ENCODE measurements at places on chromosomes 7 and 10.

GRCh38 chr10:124597846-124598165 is 136.2 kb downstream of the LHPP start:
- no peak overlapping the region for H3K4me3 ChIP-seq
- H3K27me3 ChIP-seq = no peaks in the 10 kb centered on the region
- no peaks in the 10 kb centered on the region for H3K4me1 ChIP-seq
- no peak for DNase-seq
- H3K27ac ChIP-seq = no peak overlapping the region

DNA sequence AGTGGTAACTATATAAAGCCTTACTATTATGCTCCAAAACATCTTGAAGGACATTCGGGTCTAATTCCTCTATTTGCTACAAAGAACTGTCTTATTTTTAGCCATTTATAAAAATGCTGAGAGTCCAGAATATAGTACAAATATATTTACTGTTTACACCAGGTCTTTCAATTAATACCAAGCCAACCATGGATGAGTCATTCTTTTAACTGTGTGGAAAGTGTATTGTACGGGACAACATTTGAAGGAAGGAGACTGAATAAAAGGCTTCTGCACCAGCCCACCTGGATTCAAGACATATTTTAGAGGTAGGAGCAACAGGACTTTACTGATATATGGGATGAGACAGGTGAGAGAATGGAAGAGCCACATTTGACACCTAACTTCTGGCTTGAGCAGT is 35.4 kb downstream of the MASTL start:
- H3K4me3 ChIP-seq = no peak overlapping the region
- H3K27ac ChIP-seq = no peak overlapping the region
- no peaks in the 10 kb centered on the region for H3K4me1 ChIP-seq

GRCh38 chr10:110648692-110649346 is 4.7 kb downstream of the RBM20 start:
- no peak overlapping the region for H3K27ac ChIP-seq
- H3K27me3 ChIP-seq = peaks cover 68% of the 10 kb centered on the region
- no peak overlapping the region for H3K4me3 ChIP-seq
- DNase-seq = no peak
- no peaks in the 10 kb centered on the region for H3K4me1 ChIP-seq

DNA sequence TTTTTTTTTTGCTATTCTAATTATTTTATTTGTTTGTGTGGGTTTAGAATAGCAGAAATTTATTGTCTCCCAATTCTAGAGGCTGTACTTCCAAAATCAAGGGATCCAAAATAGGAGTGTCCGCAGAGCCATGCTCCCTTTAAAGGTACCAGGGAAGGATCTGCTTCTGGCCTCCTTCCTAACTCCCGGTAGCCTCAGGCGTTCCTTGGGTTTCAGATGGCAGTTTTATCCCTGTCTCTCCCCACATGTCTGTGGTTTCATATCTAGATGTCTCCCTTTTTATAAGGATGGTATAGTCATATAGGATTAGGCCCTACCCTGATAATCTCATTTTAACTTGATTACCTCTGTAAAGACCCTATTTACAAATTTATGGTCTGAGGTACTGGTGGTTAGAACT is 48.4 kb downstream of the BMPR1A start:
- H3K4me1 ChIP-seq = no peaks in the 10 kb centered on the region
- no peak overlapping the region for H3K4me3 ChIP-seq
- no peaks in the 10 kb centered on the region for H3K36me3 ChIP-seq

- H3K27me3 ChIP-seq = no peaks in the 10 kb centered on the region
- H3K27ac ChIP-seq = no peak overlapping the region
- DNase-seq = no peak
- no peak overlapping the region for H3K4me3 ChIP-seq
- H3K4me1 ChIP-seq = no peaks in the 10 kb centered on the region
These were observed 153.8 kb downstream of the GNAI1 start for GRCh38 chr7:80288175-80289122.

- H3K27me3 ChIP-seq = no peaks in the 10 kb centered on the region
- DNase-seq = no peak
- no peaks in the 10 kb centered on the region for H3K36me3 ChIP-seq
- H3K27ac ChIP-seq = no peak overlapping the region
These were observed 137.2 kb downstream of the GRID1 start for GRCh38 chr10:86229376-86229775.

DNA sequence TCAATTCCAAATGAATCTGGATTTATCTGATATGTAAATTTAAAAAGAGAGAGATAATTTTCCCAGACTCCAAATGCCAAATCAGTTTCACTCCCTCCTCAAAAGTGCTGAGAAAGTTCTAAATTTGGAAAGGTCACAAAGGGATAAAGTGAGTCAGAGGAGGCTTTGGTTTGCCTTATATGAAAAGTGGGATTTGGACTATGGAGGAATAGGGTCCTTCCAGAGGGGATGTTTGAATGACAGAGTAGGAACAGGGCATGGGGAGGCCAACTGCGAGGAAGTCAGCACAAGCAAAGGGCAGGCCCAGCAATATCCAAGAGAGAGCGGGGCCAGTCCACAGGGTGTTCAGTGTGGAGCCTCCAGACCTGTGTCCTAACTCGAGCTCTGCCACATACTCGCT is 9.8 kb upstream of the FAS start:
- no peak overlapping the region for H3K4me3 ChIP-seq
- peak overlapping the region; percentile 45 for H3K27ac ChIP-seq
- H3K4me1 ChIP-seq = peaks cover 15% of the 10 kb centered on the region
- no peaks in the 10 kb centered on the region for H3K27me3 ChIP-seq
- H3K36me3 ChIP-seq = no peaks in the 10 kb centered on the region

DNA sequence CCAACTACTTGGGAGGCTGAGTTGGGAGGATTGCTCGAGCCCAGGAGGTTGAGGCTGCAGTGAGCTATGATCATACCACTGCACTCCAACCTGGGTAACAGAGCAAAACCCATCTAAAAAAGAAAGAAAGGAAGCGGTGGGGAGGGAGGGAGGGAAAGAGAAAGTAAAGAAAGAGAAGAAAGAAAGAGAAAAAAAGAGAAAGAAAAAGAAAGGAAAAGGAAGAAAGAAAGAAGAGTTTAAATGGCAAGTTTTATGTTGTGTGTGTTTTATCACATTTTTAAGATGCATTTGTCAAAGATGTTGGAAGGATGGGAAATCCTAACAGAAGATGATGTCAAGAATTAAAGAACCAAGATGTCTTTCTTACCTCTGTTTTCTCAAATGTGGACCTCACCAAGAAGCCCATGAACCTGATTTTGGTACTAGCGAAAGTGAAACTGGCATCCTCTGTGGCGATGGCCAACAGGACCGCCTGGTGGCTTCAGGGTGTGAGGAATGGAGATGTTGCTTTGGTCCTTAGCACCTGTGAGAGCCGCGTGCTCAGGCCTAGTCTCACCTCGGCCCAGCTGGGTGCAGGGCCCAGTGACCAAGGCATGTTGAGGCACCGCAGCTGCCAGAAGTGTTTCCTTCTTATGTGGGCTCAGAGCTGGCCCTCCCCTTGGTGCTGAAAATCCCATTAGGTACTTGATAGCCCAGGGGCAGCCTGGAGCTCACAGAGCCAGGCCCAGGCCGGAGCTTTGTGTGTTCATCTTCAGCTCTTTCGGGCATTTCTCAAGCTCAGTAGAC is 9.8 kb downstream of the UCMA start:
- H3K27ac ChIP-seq = no peak overlapping the region
- H3K4me1 ChIP-seq = no peaks in the 10 kb centered on the region
- no peaks in the 10 kb centered on the region for H3K27me3 ChIP-seq
- no peaks in the 10 kb centered on the region for H3K36me3 ChIP-seq

DNA sequence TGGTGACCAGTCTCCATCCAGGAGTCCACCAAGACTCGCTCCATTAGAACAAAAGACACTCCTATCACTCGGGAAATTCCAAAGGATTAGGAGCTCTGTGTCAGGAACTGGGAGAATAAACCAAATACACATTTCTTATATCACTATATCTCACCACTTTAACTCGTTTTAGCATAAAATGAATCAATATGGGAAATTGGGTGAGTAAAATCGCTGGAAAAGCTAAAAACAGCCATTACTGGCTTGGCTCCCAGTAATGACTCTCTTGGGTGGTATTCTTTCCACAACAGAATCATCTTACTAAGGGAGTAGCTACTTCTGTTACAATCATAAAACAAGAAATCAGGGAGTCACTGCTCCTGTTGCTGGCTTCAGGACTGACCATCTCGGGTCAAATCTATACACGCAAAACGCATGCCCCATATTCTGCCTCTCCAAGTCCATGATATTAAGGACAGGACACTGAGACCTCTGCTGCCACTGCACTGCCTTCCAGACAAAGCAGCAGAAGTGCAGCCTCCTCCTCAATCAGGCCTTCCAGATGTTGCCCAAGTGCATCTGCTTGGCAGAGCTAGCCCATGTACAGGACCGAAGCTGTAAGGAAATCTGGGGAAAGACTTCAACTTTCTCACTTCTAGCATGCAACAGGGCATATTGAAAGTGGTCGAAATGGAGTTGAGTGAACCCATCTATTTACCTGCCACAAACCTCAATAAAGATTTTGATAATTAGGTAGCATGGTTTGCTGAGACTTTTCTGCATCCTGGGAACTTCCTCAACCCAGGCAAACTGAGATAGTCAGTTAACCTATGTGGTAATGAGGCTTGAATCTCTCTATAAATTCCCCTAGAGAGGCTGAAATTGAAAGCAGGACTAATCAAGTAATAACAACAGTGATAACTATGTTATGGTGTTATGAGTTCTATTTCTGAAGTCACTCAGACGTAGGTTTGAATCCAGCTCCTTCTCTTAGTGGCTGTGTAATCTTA is 14.4 kb upstream of the PANK1 start:
- H3K27ac ChIP-seq = no peak overlapping the region
- H3K4me1 ChIP-seq = no peaks in the 10 kb centered on the region
- H3K27me3 ChIP-seq = no peaks in the 10 kb centered on the region
- DNase-seq = peak; percentile 19
- H3K36me3 ChIP-seq = no peaks in the 10 kb centered on the region

DNA sequence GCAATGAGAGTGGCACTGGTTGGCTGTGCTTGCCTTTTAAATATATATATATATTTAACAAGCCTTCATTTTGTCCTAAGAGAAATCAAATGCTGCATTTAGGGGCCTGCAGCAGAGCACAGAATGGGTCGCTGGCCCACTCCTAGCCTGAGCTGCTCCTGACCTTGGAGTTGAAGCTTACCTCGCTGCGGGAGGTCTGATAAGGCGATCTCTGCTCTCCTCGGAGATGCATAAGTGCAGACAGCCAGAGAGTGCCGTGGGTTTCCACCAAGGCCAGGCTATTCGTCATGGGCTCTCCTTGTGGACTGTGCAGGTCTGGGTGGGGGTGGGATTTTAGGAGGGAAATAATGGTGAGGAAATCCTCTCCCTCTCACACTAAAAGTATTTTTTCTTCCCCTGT is 99.5 kb upstream of the IKZF1 start:
- DNase-seq = no peak
- no peaks in the 10 kb centered on the region for H3K4me1 ChIP-seq
- no peaks in the 10 kb centered on the region for H3K27me3 ChIP-seq
- H3K36me3 ChIP-seq = no peaks in the 10 kb centered on the region

GRCh38 chr10:128556182-128557110 is 430.2 kb upstream of the MKI67 start:
- no peaks in the 10 kb centered on the region for H3K4me1 ChIP-seq
- DNase-seq = no peak
- H3K27me3 ChIP-seq = no peaks in the 10 kb centered on the region
- no peak overlapping the region for H3K27ac ChIP-seq
- H3K36me3 ChIP-seq = no peaks in the 10 kb centered on the region
- no peak overlapping the region for H3K4me3 ChIP-seq

- peak overlapping the region; percentile 54 for H3K4me3 ChIP-seq
- DNase-seq = peak; percentile 83
- peak overlapping the region; percentile 93 for H3K27ac ChIP-seq
- no peaks in the 10 kb centered on the region for H3K27me3 ChIP-seq
These were observed 911 bp upstream of the HNRNPH3 start for GRCh38 chr10:68330852-68331454.

- H3K4me3 ChIP-seq = no peak overlapping the region
- H3K4me1 ChIP-seq = peaks cover 30% of the 10 kb centered on the region
- H3K27me3 ChIP-seq = no peaks in the 10 kb centered on the region
- no peaks in the 10 kb centered on the region for H3K36me3 ChIP-seq
- peak; percentile 38 for DNase-seq
- no peak overlapping the region for H3K27ac ChIP-seq
These were observed 1.8 kb upstream of the XPNPEP1 start for GRCh38 chr10:109924967-109925620.

GRCh38 chr7:50513166-50513871 is 51.9 kb downstream of the DDC start:
- no peak overlapping the region for H3K4me3 ChIP-seq
- no peak for DNase-seq
- H3K36me3 ChIP-seq = no peaks in the 10 kb centered on the region
- H3K27me3 ChIP-seq = no peaks in the 10 kb centered on the region
- H3K4me1 ChIP-seq = peaks cover 2% of the 10 kb centered on the region

DNA sequence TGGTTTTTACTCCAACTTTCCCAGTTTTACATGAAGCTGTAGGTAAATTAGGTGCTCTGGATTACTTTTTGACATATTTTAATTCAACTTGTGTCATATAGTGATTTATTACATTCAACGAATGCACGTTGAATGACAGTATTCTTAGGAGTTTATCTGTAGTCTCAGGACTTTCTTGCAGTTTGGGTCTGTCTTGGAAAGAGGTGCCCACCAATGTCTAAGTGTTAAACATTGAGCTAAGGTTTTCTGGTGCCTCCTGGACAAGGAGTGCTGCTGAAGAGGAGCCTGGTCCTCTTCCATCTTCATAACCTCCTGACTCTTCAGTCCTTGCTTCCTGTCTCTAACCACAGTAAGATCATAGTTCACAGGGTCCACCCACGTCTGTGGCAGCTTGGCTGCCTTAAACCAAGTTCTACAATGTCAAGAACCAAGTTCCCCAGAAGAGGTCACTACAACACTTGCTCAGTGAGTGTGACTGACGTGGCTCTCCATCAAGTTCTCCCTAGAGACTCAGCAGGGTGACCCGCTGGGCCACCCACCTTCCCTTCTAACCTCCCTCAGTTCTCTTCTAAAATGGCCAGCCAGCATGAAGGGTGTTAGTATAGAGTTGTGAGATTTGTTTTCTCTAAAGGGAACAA is 6.1 kb downstream of the NPY start:
- H3K36me3 ChIP-seq = no peaks in the 10 kb centered on the region
- DNase-seq = peak; percentile 67
- no peak overlapping the region for H3K27ac ChIP-seq

DNA sequence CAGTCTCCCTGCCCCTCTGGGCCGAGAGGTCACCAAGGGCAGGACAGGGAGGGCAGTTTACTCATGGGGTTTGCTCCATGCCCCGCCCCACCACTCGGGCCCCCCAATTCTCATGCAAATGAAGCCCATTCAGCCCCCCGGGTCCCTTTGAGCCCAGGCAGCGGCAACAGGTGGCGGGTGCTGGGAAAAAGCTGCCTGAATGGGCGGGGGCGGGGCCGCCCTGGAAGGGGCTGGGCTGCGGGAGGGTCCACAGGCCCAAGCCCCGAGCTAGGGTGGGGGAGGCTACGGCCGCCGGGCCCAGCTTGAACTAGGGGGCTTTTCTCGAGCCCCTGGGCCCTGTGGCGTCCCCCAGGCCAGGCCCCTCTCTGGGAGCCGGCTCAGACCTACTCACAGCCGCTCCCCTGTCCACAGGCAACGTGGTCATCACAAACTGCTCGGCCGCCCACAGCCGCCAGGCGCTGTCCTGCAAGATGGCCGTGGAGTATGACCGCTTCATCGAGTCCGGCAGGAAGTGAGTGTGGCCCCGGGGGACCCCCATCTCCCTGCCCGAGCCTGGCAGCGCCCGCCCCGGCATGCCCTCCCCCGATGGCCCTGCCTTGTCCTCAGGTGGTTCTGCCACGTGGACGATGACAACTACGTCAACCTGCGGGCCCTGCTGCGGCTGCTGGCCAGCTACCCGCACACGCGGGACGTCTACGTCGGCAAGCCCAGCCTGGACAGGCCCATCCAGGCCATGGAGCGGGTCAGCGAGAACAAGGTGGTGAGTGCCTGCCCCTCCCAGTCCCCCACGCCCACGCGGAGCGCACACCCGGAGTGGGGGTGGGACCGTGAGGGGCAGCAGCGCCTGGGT is 5.5 kb downstream of the LFNG start:
- H3K27ac ChIP-seq = peak overlapping the region; percentile 96
- H3K36me3 ChIP-seq = peaks cover 24% of the 10 kb centered on the region
- no peak for DNase-seq
- no peak overlapping the region for H3K4me3 ChIP-seq

Data from lung (tissue), 17 donors.